ENCODE measurements at places on chromosomes 11 and 22. TPM values are rescaled to one million over a fixed set of nuclear protein-coding genes. Genes with fewer than 3 reads are reported as not detected.

BLID gene
- total RNA-seq: 3.2 TPM

MED15 gene
- total RNA-seq: 21.9 TPM

SLC25A45 gene
- total RNA-seq: 4.6 TPM

SCUBE2 gene
- 1.00 TPM for total RNA-seq

- no peak for DNase-seq
Measured at GRCh38 chr22:38963872-38964271, 6.5 kb downstream of the APOBEC3A start.

DNA sequence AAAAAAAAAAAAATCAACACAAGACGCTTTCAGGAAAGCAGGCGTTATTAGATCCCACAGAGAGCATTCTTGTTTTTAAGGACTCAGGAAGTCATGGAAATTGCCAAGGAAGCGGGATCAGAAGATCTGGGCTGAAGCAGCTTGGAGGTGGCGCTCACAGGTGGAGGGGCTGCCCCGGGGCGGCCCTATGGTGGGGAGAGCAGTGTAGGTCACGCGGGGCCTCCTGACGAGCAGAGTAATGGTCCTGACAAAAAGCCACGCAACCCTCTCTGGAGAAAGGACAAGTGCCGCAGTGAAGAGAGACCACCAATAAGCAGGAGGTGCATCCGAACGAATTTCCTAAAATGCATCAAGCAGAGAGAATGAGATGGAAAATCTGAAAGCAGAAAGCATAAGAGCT lies 407.0 kb downstream of the BRD1 start:
- no peak for DNase-seq

- DNase-seq: no peak
Measured at GRCh38 chr11:58391879-58392278, 14.8 kb downstream of the OR5B3 start.

DNA sequence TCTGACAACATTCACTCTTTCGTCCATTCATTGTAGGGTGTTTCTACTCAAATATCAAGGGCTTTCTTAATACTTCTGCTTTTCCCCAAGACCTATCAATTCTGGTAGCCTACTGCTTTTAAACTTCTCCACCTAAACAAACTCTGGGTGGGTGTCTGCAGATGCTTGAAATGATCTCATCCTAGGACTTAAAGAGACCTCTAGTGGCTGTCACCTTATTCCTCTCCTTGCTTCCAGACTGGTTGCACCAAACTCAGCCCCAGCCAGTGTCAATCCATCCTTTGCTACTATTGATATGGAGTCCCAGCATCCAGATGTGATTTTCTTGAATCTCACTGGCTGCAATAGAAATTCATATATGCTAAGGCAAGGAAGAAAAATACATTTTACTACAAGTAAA lies 274.7 kb downstream of the NXPE2 start:
- DNase-seq: no peak

DNA sequence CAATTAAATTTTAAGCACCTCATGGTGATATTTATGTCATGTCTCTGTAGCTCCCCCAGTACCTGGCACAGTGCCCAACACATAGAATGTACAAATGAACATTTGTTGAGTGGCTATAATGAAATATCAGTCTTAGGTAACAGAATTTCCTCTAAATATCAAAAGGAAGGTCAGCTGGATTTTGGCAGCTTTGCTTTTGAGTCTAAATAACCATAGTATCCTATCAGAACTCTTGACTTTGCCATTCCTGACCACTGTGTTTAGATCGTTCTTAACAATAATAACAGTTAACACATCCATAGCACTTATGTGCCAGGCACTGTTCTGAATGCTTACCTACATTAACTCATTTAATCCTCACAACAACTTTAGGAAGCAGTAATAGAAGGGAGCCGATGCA lies 26.6 kb downstream of the TMEM123 start:
- DNase-seq: no peak

GRCh38 chr22:38070250-38070921 lies 13.2 kb downstream of the PICK1 start:
- no peak for DNase-seq

DNA sequence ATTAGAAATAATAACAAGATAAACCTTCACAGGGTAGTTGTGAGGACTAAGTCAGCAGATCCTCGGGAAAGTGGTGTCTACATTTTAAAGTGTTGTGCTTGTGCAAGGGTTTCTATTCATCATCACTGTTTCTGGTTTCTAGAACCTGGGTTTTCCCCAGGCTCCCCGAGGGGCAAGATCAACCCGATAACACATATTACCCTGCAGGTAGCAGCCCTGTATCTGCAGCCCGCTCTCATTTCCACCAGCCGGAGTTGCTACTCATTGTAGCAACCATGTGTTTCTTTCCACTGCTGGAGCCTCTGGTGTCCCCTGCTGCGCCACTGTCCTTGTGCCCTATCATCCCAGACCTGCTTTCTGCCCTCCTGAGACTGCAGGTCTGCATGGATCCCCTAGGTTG lies 67.0 kb downstream of the MIAT start:
- no peak for DNase-seq

- no peak for DNase-seq
Measured at GRCh38 chr22:26064048-26064447, 105.2 kb upstream of the SEZ6L start.

All from ovary (tissue), 10 donors.